Adrenal gland (tissue), 19 donors: ENCODE measurements at places on chromosomes 6 and 20. TPM values are rescaled to one million over a fixed set of nuclear protein-coding genes. Genes with fewer than 3 reads are reported as not detected.

GRCh38 chr6:110211753-110212152 is 31.5 kb downstream of the CDC40 start:
- no peak for DNase-seq

GRCh38 chr6:103183831-103184411 is 1675.8 kb downstream of the HACE1 start:
- DNase-seq = no peak

GRCh38 chr6:31822036-31822821 is 5.3 kb upstream of the HSPA1B start:
- DNase-seq = peak; percentile 94

DNA sequence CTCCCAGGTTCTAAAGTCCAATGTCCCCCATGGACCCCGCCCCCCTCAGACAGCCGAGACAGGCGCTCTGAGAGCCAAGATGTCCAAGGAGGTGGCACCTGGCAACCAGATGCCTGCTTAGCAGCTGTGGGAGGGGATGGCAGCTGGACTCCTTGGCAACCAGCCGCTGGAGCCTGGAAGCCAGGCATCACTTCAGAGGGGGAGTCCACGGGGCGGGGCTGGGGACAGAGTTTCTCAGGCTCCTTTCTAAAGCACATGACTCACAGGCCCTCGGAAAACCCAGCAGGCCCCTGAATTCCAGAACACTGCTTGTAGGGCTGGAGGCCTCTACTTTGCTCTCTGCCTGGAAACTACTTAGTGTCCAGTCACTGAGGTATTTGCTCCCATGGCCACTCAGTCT is 51.5 kb downstream of the PREX1 start:
- no peak for DNase-seq

IL20RA gene
- 8.6 TPM for total RNA-seq

DNA sequence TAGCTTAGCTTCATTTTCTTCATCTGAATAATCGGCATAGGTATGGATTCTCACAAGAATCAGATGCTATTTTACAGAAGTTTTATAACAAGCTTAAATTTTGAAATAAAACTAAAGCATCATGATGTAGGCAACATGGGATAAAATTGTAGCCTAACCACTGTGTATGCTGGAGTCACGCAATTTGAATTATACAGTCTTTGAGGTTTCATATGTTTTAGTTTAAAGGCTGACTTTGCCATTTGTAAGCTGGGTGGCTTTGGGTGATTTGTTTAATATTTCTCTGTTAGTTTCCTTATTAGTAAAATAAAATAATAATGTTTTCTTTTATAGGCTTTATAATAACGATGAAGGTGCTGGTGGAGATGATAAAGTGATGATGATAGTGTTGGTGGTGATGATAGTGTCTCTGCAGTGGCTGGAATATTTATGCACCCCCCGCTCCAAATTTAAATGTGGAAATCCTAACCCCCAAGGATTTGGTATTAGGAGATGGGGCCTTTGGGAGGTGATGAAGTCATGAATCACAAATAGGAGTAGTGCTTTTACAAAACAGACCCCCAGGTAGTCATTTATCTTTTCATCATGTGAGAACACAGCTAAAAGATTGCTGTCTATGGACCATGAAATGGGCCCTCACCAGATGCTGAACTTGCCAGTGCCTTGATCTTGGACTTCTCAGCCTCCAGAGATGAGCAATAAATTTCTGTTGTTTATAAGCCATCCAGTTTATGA is 42.0 kb downstream of the DOK5 start:
- DNase-seq = no peak

DNA sequence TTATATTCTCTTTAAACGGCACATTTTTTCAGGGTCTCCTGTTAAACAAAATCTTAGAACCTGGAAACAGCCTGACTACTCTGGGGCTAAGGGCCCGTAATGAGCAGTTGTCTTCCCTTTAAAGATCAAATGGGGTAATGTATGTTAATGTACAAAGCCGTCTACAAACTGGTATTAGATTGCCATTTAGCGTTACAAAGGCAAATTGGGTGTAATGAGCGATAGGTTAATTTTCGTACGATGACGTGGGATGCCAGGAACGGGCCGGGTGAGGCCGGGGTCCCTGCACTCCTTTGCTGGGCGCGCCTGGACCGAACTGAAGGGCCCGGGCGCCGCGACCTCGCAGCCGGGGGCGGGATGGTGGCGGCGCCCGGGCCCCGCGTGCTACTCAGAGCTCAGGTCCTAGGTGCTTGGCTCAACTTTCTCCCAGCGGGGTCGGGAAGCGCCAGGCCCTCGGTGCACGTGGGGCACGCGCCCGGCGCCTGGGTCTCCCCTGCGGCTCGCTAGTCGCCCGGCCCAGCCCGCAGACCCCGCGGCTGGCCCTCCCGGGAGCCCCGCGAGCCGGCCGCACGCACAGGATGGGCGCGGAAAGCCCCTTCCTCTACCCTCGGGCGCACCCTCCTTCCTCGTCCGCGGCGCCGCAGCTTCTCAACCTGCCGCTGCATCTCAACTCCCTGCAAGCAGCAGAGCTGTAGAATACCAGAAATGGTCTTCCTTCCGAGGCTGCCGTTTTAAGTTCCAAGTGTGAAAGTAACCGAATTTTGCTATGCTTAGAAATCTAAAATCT is 5.9 kb downstream of the NKX2-4 start:
- no peak for DNase-seq

TPMT gene
- 25.1 TPM for total RNA-seq

MOCS1 gene
- total RNA-seq = 26.5 TPM

GRCh38 chr6:2038092-2038491 is 207.3 kb downstream of the GMDS start:
- DNase-seq = no peak

- peak; percentile 78 for DNase-seq
These were observed 16.2 kb upstream of the RNF39 start for GRCh38 chr6:30091577-30092381.
